Activated T-cell treated with anti-CD3 and anti-CD28 coated beads for 4 hours (primary cell): ENCODE measurements at places on chromosomes 2 and 18.

- DNase-seq, result no peak
These were observed 13.3 kb downstream of the SLC66A2 start for GRCh38 chr18:79938196-79938595.

DNA sequence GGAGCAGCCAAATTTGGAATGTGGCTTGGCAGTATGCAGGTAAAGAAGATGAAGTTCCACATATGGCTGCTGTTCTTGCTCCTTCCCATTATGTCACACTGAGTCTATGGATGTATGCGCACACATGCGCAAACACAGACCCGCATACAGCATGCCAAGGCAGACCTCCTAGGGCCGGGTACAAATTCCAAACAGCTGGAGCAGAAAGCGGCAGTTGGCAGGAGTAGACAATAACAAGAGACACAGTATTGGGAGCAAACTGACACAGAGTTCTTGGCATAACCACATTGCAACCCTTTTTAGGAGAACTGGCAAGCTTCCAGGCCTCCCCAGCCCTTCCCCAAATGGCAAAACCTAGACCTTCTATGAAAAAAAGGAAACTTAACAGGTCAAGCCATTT is 268.9 kb downstream of the SP3 start:
- no peak for DNase-seq

DNA sequence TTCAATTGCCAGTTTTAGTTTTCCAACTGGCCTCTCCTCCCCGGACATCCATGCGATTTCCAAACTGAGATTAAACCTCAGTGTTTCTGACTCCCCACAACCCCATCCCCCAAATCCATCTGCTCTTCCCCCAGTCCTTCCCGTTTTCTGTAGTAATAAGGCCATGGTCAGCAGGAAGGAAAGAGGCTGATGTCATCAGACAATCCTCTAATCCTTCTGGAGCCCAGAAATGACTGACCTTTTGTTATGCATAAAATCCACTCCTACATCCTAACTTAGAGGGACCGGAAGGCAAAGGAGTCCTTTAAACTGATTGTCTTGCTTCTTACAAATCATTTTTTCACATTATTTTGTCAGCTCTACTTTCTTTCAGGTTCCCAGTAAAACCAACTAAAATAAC is 155.8 kb downstream of the INO80D start:
- DNase-seq, result no peak

DNA sequence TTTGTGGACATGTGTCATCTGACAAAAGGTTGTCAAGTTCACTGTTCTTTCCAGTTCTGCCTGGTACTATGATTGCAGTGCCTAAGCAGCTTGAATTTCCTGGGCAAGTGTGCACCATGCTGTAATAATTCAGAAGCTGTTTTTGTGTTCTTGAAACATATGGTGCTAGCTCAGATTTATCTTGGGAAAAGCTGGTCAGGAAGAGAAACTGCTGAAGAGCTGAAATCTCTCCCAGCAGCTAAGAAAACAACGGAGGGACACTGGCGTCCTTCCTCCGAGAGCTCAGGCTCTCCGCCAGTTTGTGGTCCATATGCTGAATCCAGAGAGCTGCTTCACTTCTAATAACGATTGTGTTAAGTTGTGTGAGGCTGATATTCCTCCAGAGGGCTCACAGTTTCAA is 642.0 kb downstream of the DPP10 start:
- DNase-seq, result no peak

- DNase-seq, result no peak
These were observed 273.3 kb downstream of the HDAC4 start for GRCh38 chr2:239127513-239127912.

GRCh38 chr2:20771299-20771698 is 51.6 kb downstream of the LDAH start:
- DNase-seq, result no peak

DNA sequence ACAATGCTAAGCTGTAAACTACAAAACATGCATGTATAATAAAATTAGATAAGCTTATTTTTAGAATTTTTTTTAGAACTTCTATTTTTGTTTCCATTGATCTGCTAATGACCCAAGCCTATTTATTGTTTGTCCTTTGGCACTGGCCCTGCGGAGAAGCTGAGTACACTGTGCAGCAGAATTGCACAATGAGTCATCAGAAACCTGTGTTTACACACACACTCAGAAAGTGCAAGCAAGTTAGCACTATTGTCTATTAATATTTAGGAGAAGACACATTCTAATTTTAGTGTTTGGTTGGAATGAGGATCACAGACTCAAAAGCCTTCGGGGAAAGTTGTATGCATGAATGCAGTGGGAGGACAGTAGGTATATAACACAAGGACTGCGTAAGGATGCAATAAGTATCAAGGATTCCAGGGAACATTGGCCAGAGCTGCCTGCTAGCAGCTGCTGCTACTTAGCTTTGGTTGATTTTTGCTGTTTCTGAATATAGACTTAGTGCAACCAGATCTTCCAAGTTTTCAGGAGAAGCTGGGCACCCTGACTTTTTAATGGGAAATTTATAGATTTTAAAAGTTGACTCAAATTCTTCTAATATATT is 128.2 kb downstream of the KCNH7 start:
- DNase-seq, result no peak

DNA sequence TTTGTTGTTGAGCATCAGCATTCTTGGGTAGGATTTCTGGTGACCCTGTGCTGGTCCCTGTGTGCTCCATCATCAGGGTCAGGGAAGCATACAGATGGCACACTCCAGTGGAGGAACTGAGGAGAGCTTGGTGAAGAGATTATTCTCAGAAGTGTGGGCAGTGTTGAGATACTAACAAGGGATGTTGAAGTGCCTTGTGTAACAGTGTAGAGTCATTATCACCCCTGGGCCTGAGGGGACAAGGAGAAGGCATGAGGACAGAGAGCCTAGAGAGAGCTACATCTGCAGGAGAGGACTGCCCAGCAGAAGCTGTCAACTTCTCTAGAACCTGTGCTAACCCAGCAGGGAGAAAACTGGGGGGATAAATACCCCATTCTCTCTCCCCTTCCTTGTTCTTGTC is 189.0 kb downstream of the PLCL1 start:
- DNase-seq, result no peak

GRCh38 chr2:44295113-44295512 is 19.8 kb downstream of the SLC3A1 start:
- no peak for DNase-seq

GRCh38 chr2:148907085-148907785 is 32.2 kb downstream of the KIF5C start:
- no peak for DNase-seq

- no peak for DNase-seq
These were observed 22.4 kb upstream of the PMAIP1 start for GRCh38 chr18:59877361-59877760.

GRCh38 chr2:206616151-206616550 is 26.1 kb upstream of the FAM237A start:
- DNase-seq, result no peak

DNA sequence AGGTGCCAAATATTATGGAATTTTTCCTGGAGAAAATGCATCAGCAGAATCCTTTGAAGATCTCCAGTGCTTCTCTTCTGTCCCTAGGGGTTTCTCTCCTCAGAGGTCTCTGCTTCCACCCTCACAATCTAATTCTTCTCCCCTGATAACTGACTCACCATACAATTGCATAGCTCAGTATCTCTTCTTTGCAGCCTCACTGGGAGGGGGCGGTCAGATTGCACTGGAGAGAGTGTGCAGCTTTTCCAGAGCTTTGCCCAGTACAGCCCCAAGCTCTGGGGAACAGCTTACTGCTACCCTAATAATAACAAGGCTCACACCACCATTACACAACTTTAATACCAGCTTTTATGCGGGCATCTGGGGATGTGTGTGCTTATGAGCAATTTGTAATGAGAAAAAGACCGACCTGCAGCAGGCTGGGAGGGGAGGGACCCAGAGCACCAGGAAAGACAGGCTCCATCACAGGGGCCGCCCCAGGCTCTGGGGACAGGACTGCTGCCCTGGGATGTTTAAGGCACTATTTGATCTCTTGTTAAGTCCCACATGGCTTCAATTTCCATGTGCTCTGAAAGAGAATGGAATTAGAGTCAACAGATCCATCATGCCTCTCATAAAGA is 276.6 kb upstream of the SIX2 start:
- no peak for DNase-seq

- no peak for DNase-seq
These were observed 33.2 kb downstream of the ADCY3 start for GRCh38 chr2:24886691-24887304.

DNA sequence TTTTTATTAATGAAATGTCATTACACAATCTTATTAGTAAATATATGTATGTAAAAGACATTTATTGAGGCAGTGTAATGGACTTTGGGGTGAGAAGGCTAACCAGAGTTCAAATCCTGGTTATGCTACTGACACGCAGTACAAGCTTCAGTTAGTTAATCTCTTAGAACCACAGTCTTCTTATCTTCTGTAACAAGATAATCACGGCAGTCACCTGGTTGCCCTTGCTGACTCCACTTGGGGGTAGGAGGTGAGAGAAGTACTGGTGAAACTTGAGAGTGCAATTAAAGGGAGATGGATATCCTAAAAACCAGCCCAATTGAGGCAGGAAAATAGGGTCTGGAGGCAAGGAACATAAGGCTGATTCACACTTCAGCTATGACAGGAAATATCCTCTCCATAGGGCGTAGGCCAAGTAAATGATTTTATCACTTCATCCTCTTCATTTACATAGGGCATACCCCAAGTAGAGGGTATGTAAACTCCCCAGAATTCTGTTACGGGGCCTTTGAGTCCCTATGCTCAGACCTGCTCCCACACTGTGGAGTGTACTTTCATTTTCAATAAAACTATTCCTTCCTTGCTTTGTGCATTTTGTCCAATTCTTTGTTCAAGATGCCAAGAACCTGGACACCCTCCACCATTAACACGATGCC is 21.3 kb downstream of the SKA1 start:
- DNase-seq, result no peak

GRCh38 chr2:138949517-138949916 is 169.3 kb upstream of the NXPH2 start:
- DNase-seq, result no peak

DNA sequence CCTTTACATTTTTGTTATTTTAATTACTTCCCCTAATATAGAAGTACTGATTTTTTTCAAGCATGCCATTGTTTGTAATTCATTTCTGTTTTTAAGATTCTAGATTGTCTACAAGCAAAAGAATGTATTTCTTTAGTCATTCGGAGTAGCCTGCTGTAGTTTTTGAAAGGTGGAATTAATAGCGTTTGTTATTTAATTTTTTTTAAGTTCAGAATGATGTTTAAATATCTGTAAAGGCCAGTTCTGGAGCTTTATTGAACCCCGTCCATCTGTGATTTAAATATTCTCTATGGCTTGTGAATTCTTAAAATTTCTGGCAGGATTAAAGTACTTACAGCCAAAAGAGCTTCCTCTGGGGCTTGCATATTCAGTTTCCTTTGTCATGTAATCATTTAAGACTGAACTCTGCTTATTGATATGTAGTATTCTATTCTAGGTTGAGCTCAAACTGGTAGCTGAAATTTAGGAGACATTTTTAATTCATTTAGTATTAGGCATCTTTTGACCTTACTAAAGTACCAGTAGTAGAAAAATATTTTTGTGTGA is 5.2 kb downstream of the TGIF1 start:
- DNase-seq, result no peak

DNA sequence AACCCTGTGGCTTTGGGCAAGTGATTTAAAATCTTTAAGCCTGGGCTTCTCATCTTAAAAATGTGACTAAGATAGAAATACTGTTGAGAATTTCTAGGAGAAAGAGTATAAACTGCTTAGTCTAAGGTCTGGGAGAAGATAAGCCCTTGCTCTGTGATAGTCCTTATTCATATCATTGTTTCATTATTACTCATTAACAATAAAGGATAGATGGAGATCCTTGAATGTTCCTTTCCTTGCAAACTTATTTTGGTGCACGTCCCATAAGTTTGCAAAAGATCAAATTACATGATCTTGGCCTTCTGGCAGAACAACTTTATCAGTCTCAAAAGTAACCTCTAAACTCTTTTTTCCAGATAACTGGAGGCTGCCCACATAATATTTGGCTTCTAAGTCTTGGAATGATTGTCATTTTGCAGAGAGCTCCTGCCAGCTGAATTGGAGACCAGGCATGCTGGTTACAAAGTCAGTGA is 138.3 kb downstream of the FAM124B start:
- DNase-seq, result no peak

- no peak for DNase-seq
These were observed 459.5 kb upstream of the CDH20 start for GRCh38 chr18:60873708-60874107.

DNA sequence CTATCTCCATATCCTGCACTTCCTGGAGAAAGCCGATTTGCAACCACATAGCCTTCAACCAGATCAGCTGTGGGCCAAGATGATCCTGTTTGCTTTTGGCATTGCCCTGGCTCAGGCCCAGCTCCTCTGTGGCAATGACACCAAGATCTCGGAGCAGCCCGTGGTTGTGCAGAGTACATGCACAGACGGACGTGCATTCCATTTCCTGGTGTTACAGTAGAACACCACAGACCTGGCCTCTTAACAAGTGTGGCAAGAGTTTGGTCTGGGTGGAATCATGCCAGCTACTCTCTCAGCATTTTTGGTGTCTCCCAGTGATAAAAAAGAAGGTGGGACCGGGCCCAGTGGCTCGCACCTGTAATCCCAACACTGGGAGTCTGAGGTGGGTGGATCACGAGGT is 20.0 kb downstream of the MALT1 start:
- no peak for DNase-seq

GRCh38 chr2:127498386-127498785 is 27.9 kb downstream of the IWS1 start:
- no peak for DNase-seq

GRCh38 chr2:201987426-201987825 is 46.2 kb upstream of the FZD7 start:
- DNase-seq, result no peak

GRCh38 chr2:162731917-162732804 is 106.4 kb downstream of the KCNH7 start:
- no peak for DNase-seq

DNA sequence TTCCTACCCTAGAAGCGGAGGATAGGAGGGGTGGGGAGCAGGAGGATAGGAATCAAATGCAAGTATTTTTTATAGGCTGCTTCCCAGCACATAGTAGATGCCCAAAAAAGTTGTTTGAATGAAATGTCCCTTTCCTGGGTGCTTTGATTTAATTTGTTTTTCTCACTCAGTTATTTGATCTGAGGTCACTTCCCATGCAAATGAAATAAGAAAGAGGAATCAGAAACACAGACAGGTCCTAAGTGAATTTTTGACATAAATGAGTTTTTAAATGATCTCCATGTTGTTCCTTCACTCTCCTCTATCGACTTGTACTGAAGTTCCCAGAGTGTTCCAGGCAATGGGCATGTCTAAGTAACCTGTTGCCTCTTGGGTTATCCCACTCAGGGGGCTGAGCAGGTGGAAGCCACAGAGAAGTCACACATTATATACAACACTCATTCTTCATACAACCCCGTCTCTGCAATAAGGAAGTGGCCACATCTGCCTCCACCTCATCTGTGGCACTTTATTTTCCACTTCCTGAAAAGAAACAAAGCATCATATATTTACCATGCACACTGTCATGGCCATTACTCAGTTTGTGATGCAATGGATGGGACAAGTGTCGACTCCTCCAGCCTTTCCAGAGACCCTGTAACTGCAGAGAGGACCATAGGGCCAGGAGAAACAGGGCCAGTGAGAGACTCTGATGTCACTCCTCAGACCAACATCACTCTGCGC is 81.9 kb upstream of the ZNF397 start:
- DNase-seq, result no peak

- no peak for DNase-seq
These were observed 235.2 kb downstream of the SH3RF3 start for GRCh38 chr2:109364217-109364616.
